ENCODE measurements at places on chromosomes 11 and 22. TPM values are rescaled to one million over a fixed set of nuclear protein-coding genes. Genes with fewer than 3 reads are reported as not detected.

ARHGAP20 gene
- 27.2 TPM for total RNA-seq

AGBL2 gene
- 1.8 TPM for total RNA-seq

PRMT3 gene
- 21.7 TPM for total RNA-seq

TLCD5 gene
- 12.9 TPM for total RNA-seq

FGF19 gene
- 2.3 TPM for total RNA-seq

SOX6 gene
- 54.7 TPM for total RNA-seq

TRPC6 gene
- total RNA-seq: 5.3 TPM

ANO3 gene
- total RNA-seq: 6.2 TPM
